ENCODE measurements at places on chromosomes 2 and 18. TPM values are rescaled to one million over a fixed set of nuclear protein-coding genes. Genes with fewer than 3 reads are reported as not detected.

DNER gene
- not detected for total RNA-seq

DNA sequence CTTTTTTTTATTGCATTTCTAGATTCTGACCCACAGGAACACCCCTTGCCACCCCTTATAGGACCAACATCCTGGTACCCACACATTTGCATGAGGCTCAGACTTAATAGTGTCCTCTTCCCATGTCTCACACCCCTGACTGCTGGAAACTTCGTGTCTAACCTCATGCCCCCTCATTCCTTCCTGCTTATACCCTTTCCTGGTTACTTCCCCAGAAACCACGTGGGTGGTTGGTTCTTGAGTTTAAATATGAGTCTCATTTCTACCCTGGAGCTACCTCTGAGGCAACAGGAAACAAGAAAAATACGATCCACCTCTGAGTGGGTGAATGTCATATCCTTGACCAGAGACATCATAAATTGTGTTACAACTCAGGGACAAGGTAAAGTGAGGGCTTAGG lies 1.6 kb downstream of the TNP1 start:
- no peak for DNase-seq

DNA sequence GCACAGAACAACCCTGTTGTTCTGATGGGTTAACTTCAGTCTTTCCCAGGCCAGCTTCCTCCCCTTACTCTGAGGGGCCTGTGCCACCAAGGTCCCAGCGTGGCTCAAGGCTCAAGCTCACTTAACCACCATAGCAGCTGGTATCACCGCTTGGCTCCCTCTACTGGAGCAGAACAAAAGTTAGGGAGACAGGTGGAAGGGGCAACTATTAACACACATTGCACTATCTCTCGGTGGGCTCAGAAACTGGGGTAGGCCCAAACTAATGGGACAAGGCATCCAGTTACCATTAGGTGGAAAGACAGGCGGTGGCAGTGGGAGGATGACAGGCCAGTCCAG lies 88.7 kb upstream of the ATL2 start:
- peak; percentile 39 for DNase-seq

MYO7B gene
- 0.69 TPM for total RNA-seq

GRCh38 chr2:221075203-221075602 lies 496.9 kb downstream of the EPHA4 start:
- DNase-seq = no peak

DNA sequence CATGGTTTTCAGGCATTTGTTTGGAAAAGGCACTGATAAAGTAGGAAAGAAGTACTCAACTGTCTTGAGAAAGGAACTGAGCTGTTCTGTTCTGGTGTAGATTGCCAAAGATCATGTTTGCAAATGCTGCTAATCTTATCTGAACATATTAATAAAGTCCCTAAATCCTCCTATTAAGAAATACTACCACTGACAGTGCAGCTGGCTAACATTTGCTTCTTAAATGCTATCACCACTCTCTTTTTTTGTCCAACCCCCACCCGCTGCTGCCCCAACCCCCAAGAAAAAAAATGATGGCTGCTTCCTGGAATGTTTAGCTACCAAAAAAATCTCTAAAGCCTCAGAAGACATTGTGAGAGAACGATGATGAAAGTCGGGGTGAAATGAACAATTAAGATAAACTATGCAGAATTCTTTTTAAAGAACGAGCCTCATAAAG lies 130.7 kb downstream of the CCBE1 start:
- DNase-seq = no peak

GRCh38 chr18:33275843-33276242 lies 164.7 kb downstream of the CCDC178 start:
- no peak for DNase-seq

DNA sequence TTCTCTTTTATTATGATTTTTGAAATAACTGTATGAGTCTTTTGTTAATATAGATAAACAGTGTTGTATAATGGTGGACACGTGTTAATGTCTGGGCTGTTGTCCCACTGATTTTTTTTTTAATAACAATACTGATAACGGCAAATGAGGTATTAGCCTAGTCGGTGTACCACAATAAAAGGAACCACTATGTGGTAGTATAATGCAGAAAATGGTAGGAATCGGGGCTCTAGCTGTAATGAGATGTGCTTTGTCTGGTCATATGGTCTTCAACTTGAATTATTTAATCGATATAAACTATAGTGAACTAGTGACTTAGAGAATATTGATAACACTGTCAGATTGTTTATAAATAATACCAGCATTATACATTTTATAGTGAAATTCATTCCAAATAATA lies 517.9 kb upstream of the SPHKAP start:
- DNase-seq = no peak

DNA sequence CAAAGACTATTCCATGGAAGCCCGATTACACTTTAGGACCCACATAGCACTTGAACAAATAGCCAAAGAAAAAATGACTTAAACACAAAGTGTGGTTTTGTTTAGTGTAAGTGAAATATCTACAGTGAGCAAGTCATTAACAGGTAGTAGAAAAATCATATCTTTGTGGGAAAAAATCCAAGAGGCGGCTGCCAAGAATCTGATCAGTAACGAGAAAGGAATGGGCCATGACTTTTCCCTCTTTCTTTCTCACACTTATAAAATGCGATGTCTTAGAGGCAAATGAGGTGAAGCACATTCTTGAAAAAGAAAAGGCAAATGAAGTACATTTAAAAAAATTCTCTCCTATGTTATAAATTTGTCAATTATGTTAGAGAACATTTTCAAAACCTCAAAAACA lies 12.9 kb upstream of the GEMIN6 start:
- no peak for DNase-seq

SPDYA gene
- 1.4 TPM for total RNA-seq

IL18R1 gene
- total RNA-seq = 22.1 TPM

GRCh38 chr2:212892193-212892592 lies 259.2 kb downstream of the IKZF2 start:
- DNase-seq = no peak

GRCh38 chr18:73009691-73010090 lies 141.9 kb upstream of the NETO1 start:
- DNase-seq = no peak

SAP130 gene
- 36.8 TPM for total RNA-seq

MZT2B gene
- total RNA-seq = 417 TPM

DNA sequence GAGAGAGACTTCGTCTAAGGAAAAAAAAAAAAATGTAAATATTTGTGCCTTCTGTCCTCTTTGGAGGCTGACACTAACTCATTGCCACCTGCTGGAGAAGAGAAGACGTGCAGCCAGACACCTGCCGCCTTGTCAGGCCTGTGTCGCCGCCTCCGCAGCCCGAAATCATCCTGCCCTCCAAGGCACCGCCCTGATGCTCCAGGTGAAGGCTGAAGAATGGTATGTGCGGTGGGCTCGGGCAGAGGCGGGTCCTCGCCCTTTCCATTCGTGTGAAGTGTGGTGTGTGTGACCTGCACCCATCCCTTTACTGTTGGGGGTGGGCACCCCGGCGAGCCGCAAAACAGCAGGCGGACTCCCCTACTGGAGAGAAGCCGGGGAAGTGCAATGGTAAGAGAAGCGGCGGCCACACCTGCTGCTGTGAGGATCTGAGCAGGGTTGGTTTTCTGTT lies 60.4 kb downstream of the FAM161A start:
- peak; percentile 78 for DNase-seq

DNA sequence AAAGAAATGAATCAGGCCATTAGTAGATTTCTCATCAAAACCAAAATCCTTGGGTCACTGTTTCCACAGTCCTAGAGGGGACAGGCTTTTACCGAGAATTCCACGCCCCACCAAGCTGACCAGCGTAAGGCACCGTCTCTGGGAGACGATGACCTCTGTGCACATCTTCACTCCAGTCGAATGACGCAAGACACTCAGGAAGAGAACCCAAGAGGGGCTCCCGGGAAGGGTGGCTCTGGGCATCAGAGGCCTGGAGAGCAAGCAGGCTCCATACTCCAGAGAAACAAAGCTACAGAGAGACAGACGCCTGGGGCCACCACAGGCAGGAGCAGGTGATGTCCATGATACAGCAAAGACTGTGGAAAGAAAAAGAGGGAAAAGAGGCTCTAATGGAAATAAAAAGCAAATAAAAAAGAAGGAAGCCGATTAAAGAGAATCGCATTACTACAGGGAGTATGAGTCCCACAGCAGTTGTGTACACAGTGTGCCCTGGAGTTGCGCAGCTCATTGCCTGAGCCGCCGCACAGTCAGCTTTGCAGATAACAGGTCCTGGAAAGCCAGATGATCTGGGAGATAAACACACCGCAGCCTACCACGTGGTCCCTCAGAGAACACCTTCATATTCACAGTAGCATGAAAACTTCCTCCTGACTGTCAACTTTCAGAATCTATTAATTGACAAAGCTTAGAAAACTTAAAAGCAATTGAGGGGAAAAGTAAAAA lies 572.7 kb upstream of the SALL3 start:
- DNase-seq = peak; percentile 15

ERFE gene
- total RNA-seq = not detected

GRCh38 chr18:54155412-54155811 lies 69.1 kb downstream of the MBD2 start:
- no peak for DNase-seq

UGT1A10 gene
- total RNA-seq = not detected

LOXHD1 gene
- 0.35 TPM for total RNA-seq

DNA sequence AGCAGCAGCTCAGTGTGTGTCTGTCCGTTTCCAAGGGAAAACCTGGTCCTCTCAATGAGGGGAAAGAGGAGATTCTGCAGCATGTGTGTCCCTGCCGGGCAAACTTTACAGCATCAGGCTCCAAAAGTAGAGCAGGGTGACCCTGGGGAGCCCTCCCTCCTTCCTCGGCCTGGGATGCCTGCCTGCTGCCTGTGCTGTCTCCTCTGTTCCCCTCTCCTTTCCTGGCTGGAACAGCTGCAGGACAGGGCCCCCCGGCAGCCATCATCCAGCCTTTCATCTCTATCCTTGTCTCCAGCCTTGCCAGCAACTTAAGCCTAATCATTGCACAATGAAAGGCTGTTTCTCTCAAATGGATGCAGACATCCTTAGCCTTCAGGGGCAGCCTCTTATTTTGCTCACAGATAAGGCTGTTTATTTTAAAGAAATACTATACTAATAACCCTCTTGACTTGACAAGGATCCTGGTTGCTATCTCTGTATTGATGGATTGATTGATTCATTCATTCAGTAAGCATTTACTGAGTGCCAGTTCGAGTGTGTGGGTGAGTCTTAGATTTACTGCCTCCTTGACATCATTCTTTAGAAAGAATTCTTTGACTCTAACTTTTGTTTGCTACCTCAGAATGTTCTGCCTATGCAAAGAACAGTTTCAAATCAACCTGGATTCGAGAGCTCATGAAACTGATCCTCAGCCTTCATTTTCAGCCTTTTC lies 40.6 kb upstream of the EDAR start:
- DNase-seq = no peak

GRCh38 chr18:45320724-45321123 lies 294.6 kb upstream of the SLC14A2 start:
- DNase-seq = no peak

RBKS gene
- total RNA-seq = 1.2 TPM

GRCh38 chr2:165969227-165969626 lies 15.7 kb upstream of the TTC21B start:
- no peak for DNase-seq

DNA sequence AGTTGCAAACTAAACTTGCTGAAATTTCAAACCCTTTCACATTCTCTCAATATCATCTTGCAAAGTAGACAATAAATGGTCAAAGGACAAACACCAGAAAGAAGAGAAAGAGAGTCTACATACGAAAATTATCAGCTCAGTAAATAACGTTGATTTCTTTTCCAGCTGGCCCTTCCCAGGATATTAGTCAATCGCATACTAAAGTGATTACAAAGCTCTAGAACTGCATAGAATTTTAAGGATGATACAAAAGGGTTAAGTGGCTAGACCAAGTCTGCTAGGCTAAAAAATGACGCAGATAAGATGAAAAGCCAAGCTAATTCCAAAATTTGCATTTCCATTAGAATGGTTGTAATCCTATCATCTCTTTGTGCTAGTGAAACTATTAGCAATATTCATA lies 405.7 kb downstream of the FBXO15 start:
- no peak for DNase-seq

C2orf78 gene
- total RNA-seq = not detected

DNA sequence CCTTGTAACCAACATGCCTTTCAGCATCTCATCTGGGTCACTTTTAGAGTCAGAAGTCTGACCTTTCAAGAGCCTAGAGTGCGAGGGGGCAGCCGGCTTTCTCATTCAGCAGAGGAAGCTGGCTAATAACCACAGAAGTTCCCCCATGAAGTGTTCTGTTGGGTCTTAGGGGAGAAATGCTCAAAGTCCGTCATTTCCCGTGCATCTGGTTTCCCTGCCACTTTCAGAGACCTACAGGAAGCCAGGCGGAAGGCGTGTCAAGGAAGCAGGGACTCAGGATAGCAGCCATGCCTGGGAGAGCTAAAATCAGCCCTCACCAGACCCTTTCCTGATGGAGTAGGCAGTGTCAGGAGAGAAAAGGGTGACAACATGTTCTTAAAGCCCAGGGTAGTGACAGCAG lies 301.8 kb upstream of the ID2 start:
- no peak for DNase-seq

GRCh38 chr2:16392647-16393499 lies 272.8 kb downstream of the CYRIA start:
- DNase-seq = no peak

HOXD13 gene
- not detected for total RNA-seq

GPR39 gene
- total RNA-seq = not detected

GNLY gene
- total RNA-seq = 72.9 TPM

Data from activated CD4-positive, alpha-beta T cell treated with anti-CD3 and anti-CD28 coated beads, Interleukin-2, amount 10 ng/mL, durations not matched to agents 7 days and 5 days (primary cell).